Endothelial cell of umbilical vein (primary cell): ENCODE measurements at places on chromosomes 7 and 10. TPM values are rescaled to one million over a fixed set of nuclear protein-coding genes. Genes with fewer than 3 reads are reported as not detected.

DNA sequence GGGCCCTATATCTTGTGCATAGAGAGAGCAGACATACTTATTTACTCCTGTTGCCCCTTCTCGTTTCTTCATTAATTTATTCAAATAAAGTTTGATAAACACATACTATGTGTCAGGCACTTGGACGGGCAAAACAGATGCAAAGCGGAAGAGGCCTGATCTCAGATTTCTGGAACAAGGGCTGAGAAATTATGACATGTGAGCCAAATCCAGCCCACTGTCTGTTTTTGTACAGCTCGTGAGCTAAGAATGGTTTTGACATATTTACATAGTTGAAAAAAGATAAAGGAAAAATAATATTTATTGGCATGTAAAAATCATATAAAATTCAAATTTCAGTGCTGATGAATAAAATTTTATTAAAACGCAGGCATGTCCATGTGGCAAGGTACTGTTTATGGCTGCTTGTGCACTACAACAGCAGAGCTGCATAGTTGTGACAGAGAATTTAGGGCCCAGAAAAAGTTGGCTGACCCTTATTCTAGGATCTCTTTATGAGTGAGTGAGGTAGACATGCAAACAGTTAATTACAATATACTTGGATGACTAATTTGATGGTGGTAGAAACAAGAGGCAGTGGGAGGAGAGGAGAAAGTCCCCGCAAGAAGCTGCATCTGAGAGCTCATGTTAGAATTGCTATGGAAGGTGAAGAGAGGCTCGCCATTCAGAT lies 68.1 kb upstream of the ITPRID1 start:
- DNase-seq = no peak

DNA sequence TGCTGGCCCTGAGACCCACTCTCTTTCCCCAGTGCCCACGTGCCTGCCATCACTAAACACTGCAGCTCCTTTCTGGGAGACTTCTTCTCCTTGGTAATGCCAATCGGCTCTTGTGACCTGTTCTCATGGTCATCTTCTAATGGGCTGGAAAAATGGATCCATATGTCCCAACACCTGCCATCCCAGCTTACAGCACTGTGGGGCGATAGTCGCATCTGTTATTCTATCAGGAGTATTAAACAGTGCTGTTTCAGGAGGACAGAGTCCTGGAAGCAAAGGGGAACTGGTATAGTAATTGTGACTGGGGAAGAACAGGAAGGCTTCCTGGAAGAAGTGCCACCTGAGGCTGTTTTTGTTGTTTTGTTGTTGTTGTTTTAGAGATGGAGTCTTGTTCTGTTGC lies 411.2 kb downstream of the GLRX3 start:
- DNase-seq = no peak

DNA sequence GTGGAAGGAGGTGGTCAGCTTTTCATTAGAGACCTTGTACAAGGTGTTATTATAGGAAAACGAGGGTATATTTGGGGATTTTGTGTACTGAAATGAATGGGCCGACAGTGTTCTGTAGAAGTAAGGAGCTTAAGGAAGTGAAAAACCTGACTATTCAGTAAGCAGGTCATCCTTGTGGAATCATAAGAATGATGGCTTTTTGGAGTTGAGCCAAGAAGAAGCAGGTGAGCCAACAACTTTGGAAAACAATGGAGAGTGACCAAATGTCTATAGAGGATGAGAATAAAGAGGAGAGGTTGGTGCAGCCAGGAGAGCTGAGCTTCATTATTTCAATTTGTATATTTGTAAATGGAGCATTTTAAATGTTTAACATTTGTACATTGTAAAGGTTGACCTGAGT lies 595.7 kb downstream of the CCSER2 start:
- DNase-seq = no peak

DNA sequence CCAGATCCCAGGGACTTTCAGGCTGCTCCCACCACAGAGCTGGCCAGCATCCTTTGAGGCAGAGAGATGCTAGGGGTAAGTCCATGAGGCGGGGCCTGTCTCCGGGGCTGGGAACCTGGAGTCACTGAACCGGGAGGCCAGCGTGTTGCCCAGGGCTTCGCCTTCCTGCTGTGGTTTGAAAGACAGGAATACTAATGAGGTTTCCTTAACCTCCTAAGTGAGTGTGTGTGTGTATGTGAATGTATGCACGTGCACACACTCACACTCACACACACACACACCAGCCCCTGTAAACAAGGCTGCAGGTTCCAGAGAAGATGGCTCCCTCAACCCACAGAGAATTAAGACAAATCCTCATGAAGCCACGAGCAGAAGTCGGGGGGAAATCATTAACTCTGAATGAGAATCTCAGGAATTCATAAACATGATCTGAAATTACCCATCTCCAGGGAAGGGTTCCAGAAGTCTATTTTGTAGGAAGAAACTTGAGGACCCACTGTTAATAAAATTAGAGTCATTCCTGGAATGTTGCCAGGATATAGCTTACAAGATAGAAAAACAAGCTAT lies 20.3 kb upstream of the PFKP start:
- no peak for DNase-seq

GRCh38 chr7:74218343-74218698 lies 8.5 kb downstream of the LAT2 start:
- no peak for DNase-seq

- no peak for DNase-seq
Observed at GRCh38 chr10:106086391-106086790, 1078.1 kb downstream of the SORCS1 start.

DNA sequence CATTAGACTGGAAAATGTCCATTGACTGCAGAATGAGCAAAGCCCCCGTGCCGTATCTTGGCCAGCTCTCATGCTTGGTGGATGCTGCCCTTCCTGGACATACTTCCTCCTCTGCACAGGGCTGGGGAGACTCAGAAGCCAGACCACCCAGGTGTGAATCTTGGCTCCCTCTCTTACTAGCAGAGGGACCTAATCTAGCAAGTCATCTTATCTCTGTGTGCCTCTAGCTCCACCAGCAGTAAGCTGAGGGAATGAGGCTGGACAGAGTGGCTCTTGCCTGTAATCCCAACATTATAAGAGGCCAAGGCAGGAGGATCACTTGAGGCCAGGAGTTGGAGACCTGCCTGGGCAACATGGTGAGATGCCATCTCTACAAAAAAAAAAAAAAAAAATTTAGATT lies 173.8 kb upstream of the GHITM start:
- DNase-seq = no peak

DNA sequence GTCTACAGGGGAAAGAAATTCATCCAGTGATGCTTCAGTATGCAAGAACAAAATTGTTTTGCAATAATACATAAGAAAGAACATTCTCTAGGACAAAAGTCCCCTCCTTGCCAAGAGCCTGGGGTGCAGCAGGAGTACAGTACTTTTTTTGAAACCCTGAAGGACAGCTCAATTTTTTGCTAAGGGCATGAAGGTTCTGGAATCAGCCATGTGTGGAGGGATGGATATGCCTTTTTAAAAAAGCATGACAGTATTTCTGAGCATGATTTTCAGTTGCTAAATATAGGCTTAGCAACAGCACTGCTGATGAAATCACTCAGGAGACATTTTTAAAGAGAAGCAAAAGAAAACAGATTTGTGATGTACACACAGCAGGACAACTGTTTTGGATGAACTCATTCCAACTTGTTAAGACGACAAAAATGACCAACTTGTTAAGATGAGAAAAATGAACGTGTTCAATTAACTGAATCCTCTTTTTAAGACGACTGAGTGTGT lies 39.3 kb downstream of the HBP1 start:
- DNase-seq = no peak

DNA sequence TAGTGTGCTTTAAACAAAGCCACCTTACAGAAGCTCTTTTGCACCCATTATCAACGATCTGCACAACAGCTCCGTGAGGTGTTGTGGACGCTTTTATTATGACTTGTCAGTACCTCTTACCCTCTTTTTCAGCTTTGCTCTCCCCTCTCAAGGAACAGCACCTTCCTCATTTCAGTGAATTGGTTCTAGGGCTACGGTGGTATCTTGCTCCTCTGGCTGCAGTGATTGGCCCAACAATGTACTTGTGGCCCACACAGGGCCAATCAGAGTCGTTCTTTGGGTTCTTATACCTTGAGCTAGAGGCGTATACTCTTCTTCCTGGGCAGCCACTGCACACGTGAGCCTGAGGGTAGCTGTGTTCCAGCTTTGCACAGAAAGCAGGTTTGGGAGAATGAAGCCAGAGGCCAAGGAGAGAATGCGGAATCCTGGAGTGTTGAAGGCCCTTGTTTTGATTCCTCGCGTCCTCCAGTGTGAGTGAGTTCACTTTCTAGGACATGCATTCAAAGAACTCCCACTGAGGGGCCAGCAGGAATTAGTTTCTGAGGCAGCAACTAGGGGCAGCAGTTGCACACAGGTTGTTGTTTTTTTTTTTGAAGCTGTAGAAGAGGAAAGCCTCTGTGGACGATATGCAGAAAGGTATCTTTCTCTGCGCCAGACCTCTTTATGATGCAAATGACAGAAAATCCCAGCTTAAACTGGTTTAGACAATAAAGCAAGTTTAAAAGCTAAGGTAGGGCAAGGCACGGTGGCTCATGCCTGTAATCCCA lies 49.8 kb upstream of the PDZD8 start:
- DNase-seq = no peak

DNA sequence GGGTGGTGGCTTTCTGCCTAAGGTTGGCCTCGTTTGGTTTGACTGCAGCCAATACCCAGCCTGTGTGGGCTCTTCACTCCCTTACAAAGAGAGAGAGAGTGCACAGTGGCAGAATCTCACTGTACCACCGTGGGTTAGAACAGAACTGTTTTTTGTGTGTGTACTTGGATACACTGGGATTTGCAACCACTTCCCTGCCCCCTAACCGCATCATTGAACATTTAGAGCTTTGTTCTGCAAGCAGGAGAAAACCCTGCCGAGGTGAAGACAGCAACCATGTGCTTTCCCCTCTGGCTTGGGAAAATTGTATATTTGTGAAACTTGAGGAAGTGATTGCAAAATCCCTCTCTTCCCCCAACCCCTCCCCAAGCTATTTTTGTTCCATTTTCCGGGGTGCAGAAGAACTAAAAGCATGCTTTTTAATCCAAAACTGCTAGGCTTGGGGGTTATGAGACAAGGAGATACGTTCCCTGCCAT lies 201.2 kb downstream of the TCF7L2 start:
- DNase-seq = no peak

DNA sequence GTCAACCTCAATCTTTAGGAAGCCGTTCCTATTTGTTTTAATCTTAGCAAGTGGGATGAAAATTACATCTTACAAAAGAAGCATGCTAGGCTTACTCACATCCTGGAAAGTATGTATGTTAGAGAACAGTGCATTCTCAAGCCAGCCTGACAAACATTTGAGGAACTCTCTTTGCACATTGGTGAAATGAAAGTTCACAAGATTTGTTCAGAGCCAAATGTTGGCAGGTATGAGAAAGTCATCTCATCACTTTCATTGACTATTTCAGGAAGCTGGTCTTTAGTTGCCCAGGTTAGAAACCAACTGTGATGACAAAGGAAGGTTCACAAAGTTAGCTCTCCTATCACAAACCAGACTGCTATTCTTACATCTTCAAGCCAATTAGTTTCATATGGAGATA lies 57.1 kb downstream of the ABCB1 start:
- DNase-seq = no peak

DNA sequence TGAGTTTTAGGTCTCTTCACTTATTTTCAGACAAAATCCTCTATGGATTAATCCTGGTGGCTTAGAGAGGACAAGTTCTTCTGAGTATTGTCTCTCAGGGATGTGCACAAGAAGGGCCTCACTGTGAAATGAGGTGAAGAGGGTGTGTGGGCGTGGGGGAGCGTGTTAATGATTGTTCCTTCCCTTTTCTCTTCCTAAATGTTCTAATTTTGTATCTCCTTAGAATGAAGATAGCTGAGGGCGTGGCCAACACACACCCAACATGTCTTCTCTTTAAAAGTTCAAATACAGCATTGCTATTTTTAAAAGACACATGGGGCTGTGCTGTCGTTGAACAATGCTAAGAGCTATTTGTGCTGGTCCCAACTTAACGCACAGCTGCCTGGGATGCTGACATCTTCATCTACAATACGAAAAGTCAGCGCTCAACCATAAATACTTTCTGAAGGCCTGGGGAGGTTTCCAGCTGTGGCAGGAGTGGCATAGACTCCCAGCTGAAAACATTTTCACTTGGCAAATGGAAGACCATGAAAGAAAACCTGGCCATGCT lies 135.9 kb downstream of the JCAD start:
- no peak for DNase-seq

GRCh38 chr10:57638411-57638810 lies 629.3 kb downstream of the IPMK start:
- no peak for DNase-seq

- no peak for DNase-seq
Observed at GRCh38 chr7:18288322-18289037, 207.1 kb upstream of the HDAC9 start.

DNA sequence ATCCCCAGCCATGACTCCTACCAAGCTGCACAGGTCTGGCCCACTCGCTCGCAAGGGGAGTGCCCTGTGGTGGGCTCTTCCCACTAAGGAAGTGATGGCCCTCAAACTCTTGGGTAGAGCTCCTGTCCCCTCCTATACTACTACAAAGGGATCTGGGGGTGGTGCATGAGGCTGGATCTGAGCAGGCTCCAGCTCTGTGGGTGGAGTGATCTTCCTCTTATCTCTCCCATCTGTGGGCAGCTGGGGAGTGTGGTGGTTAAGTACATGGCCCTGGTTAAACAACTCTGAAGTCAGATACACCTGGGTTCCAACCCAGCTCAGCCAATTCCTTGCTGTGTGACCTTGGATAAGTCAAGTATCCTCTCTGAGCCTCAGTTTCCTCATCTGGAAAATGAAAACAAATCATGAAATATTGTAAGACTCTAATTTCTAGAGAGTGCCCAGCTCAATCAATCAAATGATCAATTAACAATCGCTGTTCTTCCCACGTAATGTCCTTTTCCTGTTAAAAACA lies 17.4 kb downstream of the DDIT4 start:
- no peak for DNase-seq

GRCh38 chr10:92164036-92164696 lies 126.7 kb downstream of the CPEB3 start:
- DNase-seq = no peak

- DNase-seq = no peak
Observed at GRCh38 chr7:150959739-150960734, 18.1 kb downstream of the KCNH2 start.

DNA sequence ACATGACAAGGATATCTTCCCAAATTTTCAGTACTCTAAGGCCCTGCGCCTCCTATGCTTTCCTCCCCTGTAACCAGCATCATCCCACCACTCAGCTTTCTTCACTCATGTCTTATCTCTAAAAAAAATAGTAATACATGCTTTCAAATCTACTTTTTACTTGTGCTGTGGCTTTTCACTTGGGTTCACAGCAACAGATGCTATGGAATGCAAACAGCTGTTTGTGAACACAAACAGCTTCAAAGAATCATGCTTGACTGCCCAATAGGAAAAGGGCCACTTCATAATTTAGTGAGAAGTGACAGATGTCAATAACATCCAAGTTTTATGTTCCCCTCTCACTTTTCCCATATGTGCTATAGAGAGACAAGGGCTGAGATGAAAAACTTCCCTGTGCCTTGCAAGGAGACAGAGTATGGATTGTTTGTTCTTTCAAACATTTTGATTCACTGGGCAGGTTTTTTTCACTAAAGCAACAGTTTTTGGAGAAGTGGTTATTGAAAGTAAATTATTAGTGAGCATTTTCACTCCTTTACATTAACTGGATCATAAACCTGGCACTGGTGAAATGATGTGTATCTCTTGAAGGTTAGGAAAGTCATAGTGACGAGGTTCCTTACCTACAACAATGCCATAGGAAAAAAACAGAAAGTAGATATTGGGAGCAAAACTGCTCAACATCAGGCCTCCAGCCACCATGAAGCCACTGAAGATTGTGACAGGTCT lies 37.3 kb downstream of the SLC16A9 start:
- DNase-seq = no peak

PRF1 gene
- polyA plus RNA-seq = not detected in 2 replicates

IQUB gene
- 0.01 TPM in 1 of 2 replicates, not detected in the other for polyA plus RNA-seq

NHLRC2 gene
- 4.3 and 5.2 TPM in 2 replicates for polyA plus RNA-seq

STEAP1 gene
- polyA plus RNA-seq = 23.6 and 35.0 TPM in 2 replicates

INA gene
- polyA plus RNA-seq = 0.25 and 0.29 TPM in 2 replicates
